Upper lobe of right lung (tissue), 1 donor: ENCODE measurements at places on chromosomes 5 and 9.
A peak's percentile ranks its signal among the peaks of the same experiment; 100 is the strongest.

- no peak for DNase-seq
Measured at GRCh38 chr9:104073770-104074133, 20.4 kb upstream of the SMC2 start.

DNA sequence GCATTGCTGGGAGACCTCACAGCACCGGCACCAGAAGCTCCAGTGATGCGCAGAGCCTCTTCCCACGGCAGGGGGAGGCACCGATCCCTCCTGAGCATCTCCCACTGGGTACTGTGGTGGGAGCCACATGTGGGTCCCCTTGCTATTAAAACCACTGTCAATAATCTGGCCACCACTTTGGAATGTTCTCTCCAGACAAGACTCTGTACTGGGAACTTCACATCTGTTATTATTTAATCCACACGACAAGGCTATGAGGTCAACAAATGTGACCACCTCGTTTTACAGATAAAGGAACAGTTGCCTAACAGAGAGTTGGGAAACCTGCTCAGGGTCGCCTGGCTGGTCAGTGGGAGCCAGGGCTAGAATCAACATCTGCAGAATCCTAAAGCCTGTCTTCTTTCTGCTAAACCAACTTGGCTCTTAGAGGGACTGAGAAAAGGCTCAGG is 72.7 kb downstream of the EPB41L4B start:
- DNase-seq: no peak

GRCh38 chr5:95895251-95895650 is 66.4 kb downstream of the ELL2 start:
- DNase-seq: no peak

DNA sequence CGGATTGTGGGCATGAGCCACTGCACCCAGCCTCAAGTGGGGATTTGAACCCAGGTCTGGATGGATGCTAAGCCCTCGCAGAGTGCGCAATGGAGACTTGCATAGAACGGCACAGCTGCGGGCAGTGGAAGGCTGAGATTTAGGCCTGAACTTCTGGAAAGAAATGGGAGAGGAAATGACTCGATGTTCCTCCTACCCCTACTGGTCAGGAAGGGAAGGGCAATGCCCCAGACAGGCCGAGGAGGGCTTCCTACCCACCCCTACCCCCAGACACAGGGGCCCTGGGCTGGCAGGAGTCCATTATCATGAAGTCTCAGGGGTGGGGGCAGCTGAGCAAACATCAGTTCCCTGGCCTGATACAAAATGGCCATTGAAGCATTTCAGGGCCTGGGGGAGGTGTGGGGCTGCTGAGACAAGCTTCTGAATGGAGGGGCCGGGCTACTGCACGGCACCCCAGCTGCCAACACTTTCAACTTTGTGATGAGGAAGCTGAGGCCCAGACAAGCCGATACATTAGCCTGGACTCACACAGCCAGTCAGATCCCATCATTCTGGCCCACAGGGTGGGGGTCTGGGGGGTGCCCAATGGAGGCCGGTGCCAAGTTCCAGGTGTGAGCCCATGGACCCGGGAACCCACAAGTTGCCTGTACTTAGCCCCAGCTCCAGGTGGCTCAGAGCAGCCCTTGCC is 13.5 kb upstream of the WDR38 start:
- no peak for DNase-seq

GRCh38 chr5:35306716-35307365 is 76.6 kb upstream of the PRLR start:
- DNase-seq: no peak

- no peak for DNase-seq
Measured at GRCh38 chr5:109959652-109960051, 269.9 kb downstream of the MAN2A1 start.

DNA sequence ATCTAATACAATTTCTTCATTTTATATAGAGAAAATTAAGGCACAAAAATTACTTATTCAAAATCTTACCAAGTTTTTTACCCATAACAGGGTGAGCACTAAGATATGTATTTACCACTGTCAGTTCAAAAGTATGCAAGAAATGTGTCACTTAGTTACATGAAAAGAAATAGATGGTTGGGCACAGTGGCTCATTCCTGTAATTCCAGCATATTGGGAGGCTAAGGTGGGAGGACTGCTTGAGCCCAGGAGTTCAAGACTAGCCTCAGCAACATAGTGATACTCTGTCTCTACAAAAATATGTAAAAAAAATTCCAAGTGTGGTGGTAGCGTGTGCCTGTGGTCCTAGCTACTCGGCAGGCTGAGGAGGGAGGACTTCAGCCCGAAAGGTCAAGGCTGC is 19.4 kb downstream of the YIPF5 start:
- no peak for DNase-seq

GRCh38 chr9:18543406-18544192 is 69.6 kb downstream of the ADAMTSL1 start:
- DNase-seq: no peak

- DNase-seq: no peak
Measured at GRCh38 chr5:135322271-135322670, 76.8 kb downstream of the MACROH2A1 start.

- DNase-seq: no peak
Measured at GRCh38 chr5:141465351-141465750, 10.4 kb upstream of the PCDHGC3 start.

- no peak for DNase-seq
Measured at GRCh38 chr5:50889790-50890189, 223.4 kb downstream of the PARP8 start.

GRCh38 chr5:2890011-2890410 is 138.5 kb upstream of the IRX2 start:
- DNase-seq: peak; percentile 33

DNA sequence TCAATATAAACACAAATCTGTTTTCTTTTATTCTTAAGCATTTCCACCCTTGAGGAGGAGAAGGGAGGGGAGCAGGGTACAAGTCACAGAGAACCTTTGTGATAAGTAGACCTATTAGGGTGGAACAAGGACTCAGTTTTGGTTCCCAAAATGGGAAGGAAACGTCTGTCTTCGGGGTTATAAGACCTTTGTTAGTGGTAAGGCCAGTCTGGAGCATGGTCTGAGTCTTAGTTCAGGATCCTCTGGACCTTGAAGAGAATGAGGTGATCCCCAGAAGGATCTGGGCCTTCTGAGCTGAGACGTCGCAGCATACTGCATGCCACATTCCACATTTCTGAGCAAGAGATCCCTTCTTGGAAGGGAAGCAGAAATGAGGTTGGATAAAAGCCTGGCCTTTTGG is 37.2 kb downstream of the FAXDC2 start:
- no peak for DNase-seq

DNA sequence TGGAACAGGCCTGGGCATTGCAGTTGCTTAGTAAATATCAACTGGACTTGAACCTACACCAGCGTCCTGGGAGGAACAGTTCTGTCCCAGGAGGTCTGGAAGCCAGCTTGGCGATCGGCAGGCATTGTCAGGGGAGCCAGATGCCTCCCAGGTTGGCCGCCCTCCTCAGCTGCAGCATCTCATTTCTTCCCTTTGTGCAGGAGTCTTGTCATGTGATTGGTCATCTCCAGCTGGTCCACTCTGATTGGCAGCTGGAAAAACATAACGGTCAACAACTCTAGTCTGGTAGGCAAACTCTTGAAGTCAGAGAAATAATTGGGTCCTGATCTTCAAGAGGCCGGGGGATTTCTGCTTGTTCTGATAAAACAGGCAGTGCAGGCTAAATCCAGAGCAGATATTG is 29.6 kb upstream of the NCS1 start:
- DNase-seq: no peak

DNA sequence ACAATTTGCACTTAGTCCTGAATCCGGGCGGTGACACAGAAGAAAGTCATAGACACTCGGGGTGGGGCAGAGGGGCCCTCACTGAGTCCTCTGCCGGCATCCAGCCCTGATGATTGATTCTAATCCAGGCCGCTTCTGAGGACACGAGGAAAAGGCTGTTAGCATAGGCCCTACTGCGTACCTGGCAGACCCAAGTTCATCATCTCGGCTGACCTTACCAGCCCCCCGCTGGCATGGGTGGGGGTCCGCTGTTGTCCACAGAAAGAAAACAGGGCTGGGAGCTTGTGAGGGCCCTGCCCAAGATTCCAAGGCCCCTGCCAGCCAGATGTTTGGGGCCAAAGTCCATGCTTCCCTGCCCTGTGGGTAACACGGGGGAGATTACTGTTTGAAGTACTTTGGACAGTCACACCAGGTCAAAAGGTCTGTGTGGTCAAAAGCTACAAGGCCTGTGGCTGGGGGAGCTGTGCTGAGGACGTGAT is 24.5 kb downstream of the ERGIC1 start:
- no peak for DNase-seq

DNA sequence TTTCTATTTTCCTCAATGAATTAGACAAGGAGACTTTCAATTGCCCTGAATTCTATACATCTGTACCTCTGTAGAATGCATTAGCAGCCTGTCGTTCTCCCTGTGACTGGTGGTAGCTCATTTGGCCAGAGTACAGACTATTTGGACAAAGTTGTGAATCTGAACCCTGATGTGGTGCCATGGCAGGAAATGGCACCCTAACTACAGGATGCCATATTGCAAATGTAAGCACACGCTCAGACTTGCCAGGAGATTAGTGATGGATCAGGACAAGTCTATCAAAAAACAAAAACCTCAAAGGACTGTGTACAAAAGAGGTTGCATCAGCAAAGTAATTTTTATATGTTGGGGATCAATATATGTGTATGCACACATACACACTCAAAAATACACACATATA is 58.3 kb downstream of the SVEP1 start:
- DNase-seq: no peak

DNA sequence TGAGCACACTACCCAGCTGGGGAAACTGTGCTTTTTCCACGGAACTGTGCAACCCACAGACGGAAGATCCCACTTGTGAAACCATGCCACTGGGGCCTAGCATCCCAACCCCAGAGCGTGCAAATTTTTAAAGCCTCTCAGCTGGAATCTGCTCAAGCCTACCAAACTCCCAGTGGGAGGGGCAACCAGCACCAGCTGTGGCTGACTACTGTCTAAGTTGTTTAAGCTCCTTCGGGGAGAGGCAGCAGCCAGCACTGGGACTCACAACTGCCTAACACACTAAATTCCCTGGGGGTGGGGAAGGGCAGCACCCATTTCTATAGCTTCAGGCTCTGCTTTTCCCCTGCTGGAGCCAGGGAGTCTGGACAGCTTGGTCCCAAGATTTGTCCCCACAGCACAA is 287.6 kb upstream of the MSX2 start:
- no peak for DNase-seq

- DNase-seq: no peak
Measured at GRCh38 chr9:90508940-90509339, 133.7 kb downstream of the DIRAS2 start.

DNA sequence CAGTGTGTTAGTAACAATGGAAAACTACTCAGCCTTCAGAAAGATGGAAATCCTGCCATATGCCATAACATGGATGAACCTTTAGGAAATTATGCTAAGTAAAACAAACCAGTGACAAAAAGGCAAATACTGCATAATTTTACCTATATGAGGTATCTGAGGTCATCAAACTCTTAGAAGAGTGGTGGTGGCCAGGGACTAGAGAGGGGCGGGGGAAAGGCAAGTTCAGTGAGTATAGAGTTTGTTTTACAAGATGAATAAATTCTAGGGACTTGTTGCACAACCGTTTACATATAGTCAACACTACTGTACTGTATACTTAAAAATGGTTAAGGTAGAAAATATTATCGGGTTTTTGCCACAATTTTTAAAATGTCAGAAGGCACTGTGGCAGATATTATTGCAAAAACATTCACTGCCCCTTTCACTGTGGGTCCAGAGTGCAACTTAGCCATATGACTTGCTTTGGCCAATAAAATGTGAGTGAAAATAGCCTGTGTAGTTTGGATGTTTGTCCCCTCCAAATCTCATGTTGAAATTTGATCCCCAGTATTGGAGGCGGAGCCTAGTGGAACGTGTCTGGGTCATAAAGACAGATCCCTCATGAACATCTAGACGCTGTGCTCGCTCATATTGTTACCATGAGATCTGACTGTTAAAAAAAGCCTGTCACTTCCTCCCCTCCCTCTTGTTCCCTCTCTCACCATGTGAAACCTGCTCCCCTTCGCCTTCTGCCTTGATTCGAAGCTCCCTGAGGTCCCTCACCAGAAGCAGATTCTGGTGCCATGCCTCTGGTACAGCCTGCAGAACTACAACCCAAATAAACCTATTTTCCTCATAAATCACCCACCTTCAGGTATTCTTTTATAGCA is 9.5 kb downstream of the ZNF367 start:
- DNase-seq: no peak

DNA sequence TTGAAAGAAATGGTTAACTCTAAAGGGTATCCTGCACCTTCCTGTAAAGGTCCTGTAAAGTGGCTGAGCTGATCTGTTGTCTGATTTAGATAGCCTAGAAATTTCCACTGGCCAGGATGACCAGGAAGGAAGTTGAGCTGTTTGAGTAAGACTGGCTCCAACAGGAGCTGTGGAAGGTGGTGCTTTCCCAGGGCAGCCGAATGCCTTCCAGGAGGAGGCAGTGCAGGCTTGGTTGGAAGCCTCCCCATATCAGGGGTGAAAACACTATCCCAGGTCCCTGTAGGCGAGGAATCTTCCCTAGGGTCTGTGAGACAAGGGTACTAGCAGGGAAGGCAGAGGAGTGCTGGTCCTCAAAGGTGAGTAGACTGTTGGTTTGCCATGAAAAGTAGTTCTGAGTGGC is 98.4 kb downstream of the LIX1 start:
- no peak for DNase-seq

GRCh38 chr9:104903609-104904008 is 24.3 kb downstream of the ABCA1 start:
- no peak for DNase-seq

DNA sequence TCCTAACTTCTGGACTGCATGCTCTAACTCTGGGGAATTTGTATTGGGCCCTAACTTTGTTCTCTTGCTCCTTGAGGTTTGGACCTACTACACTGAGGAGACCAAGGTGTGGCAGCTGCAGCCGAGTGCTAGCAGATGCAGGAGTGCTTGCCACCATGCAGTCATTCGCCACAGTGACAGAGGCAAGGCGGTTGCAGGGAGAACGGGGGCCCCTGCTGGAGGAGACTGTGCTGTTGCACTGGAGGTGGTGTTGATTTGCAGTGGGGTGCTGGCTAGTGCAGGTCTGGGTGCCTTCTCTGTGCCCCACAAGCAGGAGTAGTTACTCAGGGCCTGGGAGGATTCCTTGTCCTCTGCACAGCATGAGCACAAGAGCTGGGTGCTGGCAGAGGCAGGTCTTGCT is 22.4 kb upstream of the DIRAS2 start:
- no peak for DNase-seq

- peak; percentile 67 for DNase-seq
Measured at GRCh38 chr5:151924564-151925301, at the start of gene GLRA1. TSS of gene GLRA1 (minus strand) at chr5:151924851. CDS start at chr5:151924549, 302 bp downstream.

DNA sequence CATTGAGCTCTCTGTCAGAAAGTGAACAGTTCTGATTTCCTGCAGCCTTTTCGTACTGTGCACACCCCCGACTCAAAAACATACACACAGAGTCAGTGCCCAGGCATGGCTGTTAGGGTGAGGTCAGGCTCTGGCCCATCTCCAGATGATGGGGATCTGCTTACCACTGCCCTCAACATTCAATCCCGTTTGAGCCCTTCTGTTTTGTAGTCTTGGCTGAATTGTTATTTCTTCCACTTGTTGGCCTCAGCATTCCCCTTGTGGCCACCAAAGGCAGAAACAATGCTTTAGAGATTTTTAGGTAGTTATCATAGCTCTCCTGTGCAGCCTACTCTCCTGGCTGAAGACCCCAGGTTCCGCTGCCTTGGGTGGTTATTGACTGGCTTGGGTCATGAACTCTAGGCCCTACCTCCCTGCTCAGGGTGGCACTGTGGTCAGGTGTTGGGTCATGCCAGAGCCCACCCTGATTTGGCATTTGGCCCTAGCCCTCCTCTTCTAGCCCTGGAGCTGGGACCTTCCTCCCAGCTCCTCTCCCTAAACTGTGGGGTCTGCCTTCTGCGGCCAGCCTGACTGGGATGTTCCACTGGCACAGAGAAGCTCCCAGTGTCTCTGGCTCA is 7.8 kb upstream of the MYOZ3 start:
- DNase-seq: no peak
